ENCODE measurements at places on chromosomes 13 and 19.

GRCh38 chr19:4709440-4710280 is 14.0 kb downstream of the DPP9 start:
- DNase-seq = no peak

- no peak for DNase-seq
These were observed 97.2 kb upstream of the IPO5 start for GRCh38 chr13:97856304-97856675.

- peak; percentile 77 for DNase-seq
These were observed 571 bp upstream of the DHRS12 start for GRCh38 chr13:51804295-51805172.

DNA sequence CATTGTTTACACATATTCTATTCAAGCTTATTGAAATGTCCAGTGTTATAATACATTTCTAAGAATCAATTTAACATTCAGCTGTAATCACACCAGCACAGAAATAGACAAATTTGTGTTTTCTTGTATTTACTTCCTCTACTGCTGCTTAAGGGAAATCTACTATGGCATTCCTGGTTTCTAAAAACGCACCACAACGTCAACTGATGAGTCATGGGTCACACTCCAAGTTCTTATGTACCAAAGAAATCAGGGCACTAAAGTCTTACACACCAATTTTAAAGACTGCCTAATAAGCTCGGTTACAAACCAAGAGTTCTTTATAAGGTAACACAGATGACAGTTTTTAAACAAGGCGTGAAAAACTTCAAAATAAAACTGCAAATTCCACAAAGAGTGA is 13.2 kb downstream of the LNX2 start:
- DNase-seq = no peak

DNA sequence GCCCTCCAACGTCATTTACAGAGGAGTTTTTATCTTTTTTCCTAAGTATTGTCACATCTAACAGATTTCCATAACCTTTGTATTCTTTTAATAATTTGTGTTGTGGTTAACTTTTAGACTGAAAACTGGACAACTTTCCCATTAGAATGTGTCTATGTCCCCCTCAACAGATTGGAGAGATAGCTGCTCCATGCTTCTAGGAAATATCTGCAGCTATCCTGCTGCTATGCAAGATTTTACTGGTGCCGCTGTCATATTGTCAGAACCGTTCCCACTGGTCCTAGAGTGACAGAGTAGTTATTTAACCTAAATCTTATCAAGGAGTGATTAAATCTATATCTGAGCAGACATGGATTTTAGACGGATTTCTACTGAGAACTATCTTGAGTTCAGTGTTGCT is 130.0 kb downstream of the MAB21L1 start:
- no peak for DNase-seq

DNA sequence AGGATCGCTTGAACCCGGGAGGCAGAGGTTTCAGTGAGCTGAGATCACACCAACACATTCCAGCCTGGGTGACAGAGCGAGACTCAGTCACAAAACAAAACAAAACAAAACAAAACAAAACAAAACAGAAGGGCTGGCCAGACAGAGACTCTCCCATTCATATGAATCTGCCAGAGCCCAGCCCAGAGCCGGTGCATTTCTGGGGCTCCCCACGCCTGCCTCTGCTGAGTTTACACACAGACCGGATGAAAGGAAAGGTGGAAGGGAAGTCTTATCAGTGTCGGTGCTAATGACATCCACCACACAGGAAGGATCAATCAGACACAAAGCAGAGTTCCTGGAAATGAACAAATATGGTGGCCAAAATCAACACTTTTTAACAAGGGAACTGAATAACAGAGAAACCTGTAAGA is 6.8 kb downstream of the TRAPPC6A start:
- DNase-seq = no peak

- DNase-seq = no peak
These were observed 15.4 kb downstream of the DNASE2 start for GRCh38 chr19:12865746-12866415.

GRCh38 chr19:42048992-42049391 is 21.0 kb downstream of the GRIK5 start:
- DNase-seq = no peak

DNA sequence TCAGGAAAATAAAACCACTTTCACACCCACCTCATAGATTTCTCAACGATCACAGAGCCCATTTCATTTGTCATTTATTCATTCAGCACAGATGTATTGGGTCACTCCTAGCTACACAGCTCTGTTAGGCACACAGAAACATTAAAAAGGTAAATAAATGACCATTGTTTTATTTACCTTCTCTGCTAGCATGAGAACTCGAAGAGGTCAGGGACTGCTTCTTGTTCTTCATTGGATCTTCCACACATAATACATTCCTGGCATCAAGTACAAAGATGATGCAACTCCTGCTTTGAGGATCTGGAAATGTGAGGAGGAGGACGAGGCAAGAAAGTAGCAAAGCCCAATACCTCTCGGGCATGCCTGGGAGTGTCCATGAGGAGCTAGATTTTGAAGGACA is 168.1 kb downstream of the RBM26 start:
- DNase-seq = no peak

DNA sequence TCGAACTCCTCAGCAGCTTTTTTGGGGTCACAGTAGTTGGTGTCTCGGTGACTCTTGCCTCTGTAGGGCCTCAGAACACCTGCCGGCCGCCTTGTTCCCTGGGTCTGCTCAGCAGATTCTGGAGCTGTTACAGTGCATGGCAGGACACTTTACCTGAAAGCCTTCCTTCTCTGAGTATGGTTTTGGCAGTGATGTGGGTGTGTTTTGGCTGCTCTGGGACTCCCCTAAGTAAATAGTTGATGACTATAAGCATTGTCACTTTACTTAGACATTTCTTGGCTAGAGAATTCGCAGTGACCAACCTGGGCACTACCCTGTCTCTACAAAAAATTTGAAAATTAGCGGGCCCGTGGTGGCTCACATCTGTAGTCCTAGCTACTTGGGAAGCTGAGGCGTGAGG is 7.0 kb downstream of the MAU2 start:
- DNase-seq = no peak

GRCh38 chr13:93304868-93305613 is 78.4 kb downstream of the GPC6 start:
- no peak for DNase-seq

Data from cardiac septum (tissue), 1 donor.